ENCODE measurements at places on chromosomes 12 and 14.
A peak's percentile ranks its signal among the peaks of the same experiment; 100 is the strongest.

DNA sequence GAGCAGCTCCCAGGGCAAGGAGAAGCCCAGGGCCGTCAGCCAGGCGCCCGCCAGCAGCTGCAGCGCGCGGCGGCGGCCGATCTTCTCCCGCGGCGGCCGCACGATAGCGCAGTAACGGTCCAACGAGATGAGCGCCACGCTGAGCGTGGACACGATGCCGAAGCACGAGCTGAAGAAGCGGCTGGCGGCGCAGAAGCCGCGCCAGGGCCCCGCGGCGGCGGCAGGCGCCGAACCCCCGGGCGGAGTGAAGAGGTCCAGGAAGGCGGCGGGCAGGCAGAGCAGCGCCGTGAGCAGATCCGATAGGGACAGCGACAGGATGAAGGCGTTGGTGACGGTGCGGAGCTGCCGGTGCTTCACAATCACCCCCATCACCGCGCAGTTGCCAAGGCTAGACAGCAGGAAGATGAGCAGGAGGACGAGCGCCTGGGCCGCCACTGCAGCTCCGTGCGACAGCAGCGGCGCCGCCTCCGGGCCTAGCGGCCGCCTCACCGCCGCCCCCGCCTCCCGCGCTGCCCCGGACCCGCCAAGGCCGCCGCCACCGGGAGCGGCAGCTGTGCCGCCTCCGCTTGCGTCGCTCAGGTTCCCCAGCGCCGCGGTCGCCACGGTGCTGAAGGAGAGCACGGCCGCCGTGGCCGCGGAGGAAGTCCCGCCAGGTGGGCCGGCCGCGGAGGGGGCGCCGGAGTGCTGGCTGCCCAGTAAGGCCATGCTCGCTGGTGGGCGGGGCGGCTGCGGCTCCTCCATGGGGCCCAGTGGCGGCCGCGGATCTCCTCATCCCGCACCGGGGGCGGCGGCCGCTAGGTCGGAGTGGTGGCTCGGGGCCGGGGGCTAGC, 479 bp downstream of the GPR135 start:
- DNase-seq, result peak; percentile 51

GRCh38 chr14:61188196-61188595, 92.9 kb downstream of the TMEM30B start:
- DNase-seq, result no peak

- no peak for DNase-seq
Measured at GRCh38 chr12:64568298-64568697, 42.0 kb upstream of the RASSF3 start.

DNA sequence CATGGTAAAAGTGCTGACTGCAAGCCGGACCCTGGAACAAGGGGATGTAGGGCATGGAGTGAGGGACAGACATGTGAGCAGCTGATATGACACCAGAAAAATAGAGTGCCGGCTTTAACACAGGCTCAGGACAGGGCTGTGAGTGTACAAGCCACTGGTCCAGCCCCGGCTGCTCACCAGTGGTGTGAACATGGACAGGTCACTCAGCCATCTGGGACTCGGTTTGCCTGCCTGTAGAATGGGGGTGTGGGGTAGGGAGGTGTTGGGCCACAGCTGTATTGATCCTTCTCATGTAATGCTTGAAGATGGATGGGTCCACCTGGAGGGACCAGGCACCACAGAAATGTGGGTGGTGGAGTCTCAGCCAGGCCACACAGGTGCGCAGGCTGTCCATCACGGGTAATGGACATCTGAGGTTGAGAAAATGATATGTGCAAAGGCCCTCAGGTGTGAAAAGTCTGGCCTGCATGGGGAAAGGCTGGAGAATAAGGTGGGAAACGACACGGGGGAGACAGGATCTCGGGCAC, 10.6 kb upstream of the KRT74 start:
- DNase-seq, result no peak

GRCh38 chr14:23465261-23465660, 4.2 kb upstream of the NGDN start:
- no peak for DNase-seq

DNA sequence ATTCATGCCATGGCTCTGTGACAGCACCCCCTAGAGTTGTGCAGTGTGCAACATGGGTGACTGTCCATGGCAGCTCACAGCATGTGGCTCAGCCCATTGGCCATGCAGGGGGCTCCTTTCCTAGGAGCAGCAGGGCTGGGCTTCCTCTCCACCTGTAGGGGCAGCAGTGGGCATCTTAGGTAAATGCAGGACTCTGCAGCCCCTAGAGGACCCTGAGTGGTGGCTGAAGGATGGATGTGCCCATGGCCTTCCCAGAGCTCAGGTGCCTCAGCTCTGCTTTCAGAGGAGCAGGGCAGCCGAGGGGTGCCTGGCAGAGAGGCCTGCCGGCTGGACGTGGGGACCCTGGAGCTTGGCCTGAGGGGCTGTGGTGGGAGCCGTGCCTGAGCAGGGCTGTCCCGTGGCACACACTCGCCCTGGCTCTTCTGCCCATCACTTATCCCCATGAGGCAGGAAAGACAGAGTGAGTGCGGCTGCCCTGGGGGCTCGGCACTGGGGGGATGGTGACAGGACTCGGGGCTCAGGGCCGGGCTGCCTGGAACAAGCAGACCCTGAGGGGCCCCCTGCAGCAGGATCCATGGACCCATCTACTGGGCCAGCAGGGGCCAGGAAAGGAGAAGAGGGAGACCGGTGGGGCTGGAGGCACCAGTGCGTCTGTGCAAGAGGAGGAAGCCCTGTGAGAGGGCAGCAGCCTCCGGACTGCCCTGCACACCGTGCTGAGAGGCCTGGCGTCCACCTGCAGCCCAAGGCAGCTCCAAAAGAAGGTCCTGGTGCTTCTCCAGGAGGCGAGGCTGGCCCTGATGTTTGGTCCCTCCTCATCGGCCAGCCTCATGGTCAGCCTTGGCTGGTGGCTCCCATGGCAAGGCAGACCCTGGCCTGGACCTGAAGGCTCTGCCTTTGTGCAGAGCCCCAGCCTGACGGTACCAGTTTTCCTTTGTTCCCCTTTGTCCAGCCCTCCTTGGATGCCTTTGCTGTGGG, 7.6 kb downstream of the ADSS1 start:
- DNase-seq, result no peak

DNA sequence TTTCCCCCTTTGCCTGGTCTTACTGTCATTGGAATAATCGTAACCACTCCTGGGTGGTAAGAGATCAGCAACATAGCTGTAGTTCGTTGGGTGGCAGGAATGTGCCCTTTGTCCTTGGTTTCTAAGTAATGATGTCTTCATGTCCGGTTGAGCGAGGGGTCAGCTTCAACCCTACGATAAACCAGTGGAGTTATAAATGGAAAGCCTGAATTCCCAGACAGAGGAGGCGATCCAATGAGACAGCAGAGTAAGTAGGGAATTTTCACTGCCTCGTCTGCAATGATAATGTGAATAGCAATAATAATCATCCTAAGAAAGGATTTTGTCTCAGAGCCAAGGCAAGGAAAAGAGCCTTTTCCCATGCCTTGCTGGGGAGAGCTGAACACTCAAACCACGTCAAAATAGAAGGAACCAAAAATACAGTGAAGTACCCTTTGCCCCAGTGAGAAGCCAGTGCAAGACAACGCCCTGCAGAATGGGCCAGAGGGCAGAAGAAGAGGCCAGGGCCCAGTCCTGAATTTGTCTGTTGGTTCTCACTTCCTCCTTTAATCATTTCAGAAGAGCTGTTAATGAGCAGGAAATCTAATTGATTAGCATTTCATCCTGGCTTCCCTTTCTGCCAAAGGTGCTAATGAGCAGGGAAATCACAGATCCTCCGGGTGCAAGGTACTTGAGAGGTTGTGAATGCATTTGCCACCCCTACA, 330.7 kb downstream of the CACNA1C start:
- no peak for DNase-seq

DNA sequence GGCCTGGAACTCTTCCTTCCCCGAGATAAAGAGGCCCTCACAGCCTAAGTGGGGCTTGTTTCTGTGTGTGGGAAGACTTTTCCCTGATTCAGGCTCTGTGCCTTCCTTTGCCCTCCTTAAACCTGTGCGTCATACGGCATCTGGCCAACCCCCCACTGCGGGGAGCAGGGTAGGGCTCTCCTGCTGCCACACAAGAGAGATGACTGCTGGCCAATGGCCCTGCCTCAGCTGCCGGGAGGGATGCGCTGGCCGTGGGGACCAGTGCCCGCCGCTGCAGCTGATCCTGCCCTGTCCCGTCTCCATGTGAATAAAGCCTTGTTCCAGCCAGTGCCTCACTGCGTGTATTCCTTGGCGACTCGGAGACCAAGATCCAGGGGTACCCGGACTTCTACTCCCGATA, 42.5 kb upstream of the BEGAIN start:
- no peak for DNase-seq

GRCh38 chr12:124384299-124384894, 89.5 kb downstream of the RFLNA start:
- no peak for DNase-seq

GRCh38 chr14:50524060-50524459, 8.3 kb downstream of the MAP4K5 start:
- no peak for DNase-seq

GRCh38 chr14:96108061-96108795, 69.1 kb downstream of the C14orf132 start:
- DNase-seq, result no peak

DNA sequence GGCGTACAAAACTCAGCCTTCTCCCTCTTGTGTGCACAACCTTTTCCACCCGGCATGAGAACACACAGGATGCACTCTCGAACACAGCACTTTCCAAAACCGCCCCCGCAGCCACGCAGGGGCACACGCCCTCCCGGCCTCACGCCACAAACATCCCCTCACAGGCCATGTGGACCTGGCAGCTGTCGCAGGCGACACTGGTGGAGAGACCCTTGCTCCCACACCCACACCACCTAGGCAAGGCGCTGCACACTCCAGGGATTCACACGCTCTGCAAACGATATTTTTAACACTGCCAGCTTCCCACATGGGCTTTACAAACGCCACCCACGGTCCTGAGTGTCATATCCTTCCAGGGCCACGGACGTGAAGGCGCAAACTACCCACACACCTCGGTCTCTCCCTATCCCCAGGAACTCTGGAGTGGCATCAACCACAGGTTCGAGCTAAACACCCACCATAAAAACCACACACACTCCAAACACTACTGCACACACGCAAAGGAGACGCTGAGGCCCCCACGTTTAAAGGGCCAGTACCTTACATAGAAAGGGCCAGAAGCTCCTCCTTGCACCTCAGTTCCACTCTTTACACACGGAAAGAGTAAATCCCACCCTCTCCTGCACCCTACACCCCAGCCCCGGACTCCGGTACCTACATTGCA, 12.4 kb upstream of the ITGB7 start:
- peak; percentile 64 for DNase-seq

- DNase-seq, result no peak
Measured at GRCh38 chr14:75399843-75400775, 27.7 kb upstream of the JDP2 start.

DNA sequence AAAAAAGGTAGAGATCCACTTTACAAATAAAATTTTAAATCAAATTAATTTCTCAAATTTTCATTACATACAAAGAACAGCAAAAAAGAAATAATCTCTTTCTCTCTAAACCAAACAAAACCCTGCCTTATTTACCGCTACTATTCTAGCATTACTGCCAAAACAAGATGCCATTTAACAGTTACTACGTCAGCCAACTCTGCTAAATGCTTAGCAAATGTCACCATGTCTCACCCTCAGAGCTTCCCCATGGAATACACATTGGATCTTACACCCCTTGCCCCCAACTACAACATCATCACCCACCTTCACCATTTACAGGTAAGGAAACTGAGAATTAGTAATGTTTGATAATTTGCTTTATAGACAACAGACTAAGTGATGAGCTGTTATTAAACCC, 23.0 kb upstream of the NR2C1 start:
- no peak for DNase-seq

- DNase-seq, result no peak
Measured at GRCh38 chr12:79634957-79635471, 55.8 kb downstream of the PAWR start.

- no peak for DNase-seq
Measured at GRCh38 chr12:99045158-99045557, 400.1 kb downstream of the APAF1 start.

GRCh38 chr14:99028041-99028440, 244.0 kb downstream of the BCL11B start:
- no peak for DNase-seq

- DNase-seq, result no peak
Measured at GRCh38 chr12:11798856-11799501, 149.5 kb downstream of the ETV6 start.

DNA sequence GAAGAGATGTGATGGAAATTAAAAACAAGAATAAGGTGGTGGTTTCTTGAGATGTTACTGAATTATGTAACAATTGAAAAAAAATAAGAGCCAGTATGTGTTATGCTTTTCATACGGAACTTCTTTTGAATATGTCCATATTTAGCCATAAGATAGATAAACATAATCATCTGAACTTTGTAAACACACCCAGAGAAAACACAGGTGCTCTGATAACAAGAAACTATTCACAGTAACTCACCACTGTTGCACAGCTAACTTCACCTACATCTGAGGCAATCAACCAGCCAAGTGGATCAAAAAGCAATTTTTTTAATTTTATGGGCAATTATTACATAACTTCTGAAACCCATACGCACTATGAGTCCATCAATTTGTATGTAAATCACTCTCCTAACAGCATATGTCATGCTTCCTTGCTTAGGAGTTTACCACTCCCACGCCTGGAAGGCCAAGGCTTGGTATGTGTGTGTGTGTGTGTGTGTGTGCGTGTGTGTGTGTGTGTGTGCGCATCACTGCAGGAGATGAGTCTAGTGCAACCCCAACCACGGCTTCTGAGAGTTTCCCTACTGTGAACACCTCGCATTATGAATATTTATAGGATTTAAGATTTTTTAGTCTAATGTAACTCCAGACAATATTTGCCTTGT, 443.4 kb downstream of the BCAT1 start:
- no peak for DNase-seq

DNA sequence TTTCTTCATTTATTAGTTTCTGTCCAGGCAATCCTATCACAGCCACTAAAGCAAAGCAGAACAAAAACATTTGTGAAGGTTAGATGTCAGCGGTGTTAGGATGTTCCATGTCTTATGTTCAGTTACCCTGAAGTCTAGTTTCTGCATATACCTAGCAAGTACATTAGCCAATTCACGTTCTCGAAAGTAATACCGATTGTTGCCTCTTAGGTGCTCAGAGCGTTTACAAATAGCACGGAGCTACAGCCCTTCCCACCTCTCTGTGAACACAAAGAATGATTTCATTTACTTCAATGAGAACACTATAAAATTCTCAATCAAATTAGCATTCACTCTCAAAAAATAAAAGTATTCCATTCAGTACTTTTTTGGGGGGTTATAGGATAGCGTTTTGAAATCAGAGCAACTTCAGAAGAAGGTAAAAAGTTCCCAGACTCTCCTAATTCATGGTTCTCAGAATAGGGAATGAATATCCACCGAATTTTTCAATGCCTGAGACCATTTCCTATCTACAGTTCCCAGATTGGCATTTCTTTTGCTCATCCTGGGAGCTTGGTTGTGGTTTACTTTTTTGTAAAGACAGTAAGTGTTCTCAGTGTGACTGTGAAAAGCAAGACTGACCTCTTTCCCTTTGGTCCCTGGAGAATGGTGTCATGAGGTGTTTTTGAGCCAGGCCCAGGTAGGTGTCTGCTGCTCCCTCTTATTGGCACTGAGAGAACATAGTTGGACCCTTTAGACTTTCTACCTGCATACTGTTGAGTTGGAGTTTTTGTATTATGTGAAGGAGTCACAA, 488.0 kb upstream of the RGS6 start:
- no peak for DNase-seq

- no peak for DNase-seq
Measured at GRCh38 chr14:104524726-104525125, 54.8 kb upstream of the C14orf180 start.

Data from activated CD8-positive, alpha-beta memory T cell treated with anti-CD3 and anti-CD28 coated beads, Interleukin-2, amount 50 U/mL, for 4 hours (primary cell).